ENCODE measurements at places on chromosomes 5 and 9. TPM values are rescaled to one million over a fixed set of nuclear protein-coding genes. Genes with fewer than 3 reads are reported as not detected.

Gene SNAPC4
- total RNA-seq, result 14.3 TPM

DNA sequence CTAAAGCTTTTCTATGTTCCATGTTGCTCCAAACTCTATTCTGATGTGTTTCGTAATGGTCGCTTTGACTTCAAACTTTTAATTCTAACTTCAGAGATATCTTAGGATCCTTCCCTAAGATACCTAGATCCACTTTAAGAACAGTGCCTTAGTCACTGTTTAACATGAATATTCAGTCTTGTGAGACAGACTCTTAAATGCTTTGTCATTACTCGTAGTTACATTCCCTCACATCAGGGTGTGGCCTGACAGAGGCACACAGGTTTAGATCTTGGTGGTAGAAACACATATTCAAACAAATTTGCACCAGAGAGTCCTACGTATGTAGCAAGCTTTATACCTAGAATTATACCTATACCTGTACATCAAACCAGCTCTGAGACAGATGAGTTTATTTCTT lies 687.0 kb upstream of the C9orf72 start:
- no peaks in the 10 kb centered on the region for H3K36me3 ChIP-seq
- no peaks in the 10 kb centered on the region for H3K4me1 ChIP-seq
- H3K27me3 ChIP-seq, result no peaks in the 10 kb centered on the region
- H3K4me3 ChIP-seq, result no peak overlapping the region
- no peak overlapping the region for H3K27ac ChIP-seq

DNA sequence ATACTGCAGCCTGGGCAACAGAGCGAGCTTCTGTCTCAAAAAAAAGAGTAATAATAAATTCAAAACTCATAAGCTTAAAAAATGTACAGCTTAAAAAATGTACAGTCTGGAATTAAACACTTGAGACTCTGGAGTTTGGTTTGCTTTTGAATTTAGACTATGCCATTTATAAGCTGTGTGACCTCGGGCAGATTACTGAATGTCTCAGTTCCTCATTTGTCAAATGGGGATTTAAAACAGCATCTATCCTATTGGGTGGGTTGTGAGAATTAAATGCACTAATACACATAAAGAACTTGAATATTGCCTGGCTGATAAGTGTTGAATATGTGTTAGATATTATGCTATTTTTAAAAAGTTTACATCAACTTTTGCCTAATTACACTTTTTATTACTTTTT lies 98.4 kb downstream of the SCAMP1 start:
- H3K27me3 ChIP-seq, result no peaks in the 10 kb centered on the region
- peaks cover 6% of the 10 kb centered on the region for H3K4me1 ChIP-seq
- no peak for DNase-seq
- no peak overlapping the region for H3K27ac ChIP-seq
- peaks cover 35% of the 10 kb centered on the region for H3K36me3 ChIP-seq
- H3K4me3 ChIP-seq, result no peak overlapping the region

Gene FYB1
- total RNA-seq, result 105 TPM

DNA sequence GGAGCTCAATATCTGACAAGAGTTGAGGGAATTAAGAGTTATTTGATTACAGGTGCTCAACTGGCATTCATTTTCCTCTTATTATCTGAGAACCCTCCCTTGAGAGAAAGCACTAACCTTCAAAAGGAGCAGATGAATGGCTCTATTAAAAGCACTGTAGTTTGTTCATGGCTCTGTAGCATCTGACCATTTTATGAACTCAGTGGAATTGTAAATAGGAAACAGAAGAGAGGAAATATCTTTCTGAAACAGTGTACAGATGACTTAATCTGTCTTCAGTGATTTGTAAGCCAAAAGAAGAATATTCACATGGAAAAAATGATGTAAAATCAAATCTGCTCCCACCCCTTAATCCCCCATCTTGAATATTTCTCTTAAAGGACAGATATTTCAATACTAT lies 810.4 kb upstream of the GRAMD2B start:
- no peaks in the 10 kb centered on the region for H3K27me3 ChIP-seq
- no peak for DNase-seq
- H3K36me3 ChIP-seq, result no peaks in the 10 kb centered on the region
- no peaks in the 10 kb centered on the region for H3K4me1 ChIP-seq

DNA sequence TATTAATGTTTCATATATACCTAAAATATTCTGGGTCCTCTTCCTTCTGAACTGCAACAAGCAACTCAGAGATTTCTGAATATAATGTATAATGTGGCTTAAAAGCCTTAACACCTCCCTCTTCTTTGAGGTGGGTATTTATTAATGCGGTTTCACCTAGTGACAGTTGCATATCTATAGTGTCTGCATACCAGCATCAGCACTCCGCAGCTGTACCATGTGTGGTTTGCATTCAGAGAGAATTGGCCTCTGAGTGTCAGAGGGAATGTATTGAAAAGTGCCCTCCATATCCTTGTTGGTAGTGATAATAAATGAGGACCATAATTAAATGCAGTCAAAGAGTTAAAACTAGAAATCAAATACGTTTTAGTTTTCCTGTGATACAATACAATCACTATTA lies 256.6 kb upstream of the ARRDC3 start:
- no peak overlapping the region for H3K27ac ChIP-seq
- no peaks in the 10 kb centered on the region for H3K27me3 ChIP-seq
- H3K4me3 ChIP-seq, result no peak overlapping the region
- no peaks in the 10 kb centered on the region for H3K36me3 ChIP-seq
- H3K4me1 ChIP-seq, result no peaks in the 10 kb centered on the region

GRCh38 chr5:32230356-32231099 lies 56.4 kb upstream of the GOLPH3 start:
- H3K27ac ChIP-seq, result no peak overlapping the region
- no peaks in the 10 kb centered on the region for H3K4me1 ChIP-seq
- no peaks in the 10 kb centered on the region for H3K27me3 ChIP-seq
- peaks cover 11% of the 10 kb centered on the region for H3K36me3 ChIP-seq
- no peak overlapping the region for H3K4me3 ChIP-seq

Gene LRRC19
- total RNA-seq, result not detected

GRCh38 chr5:177984584-177985206 lies 11.3 kb downstream of the PROP1 start:
- DNase-seq, result no peak
- H3K36me3 ChIP-seq, result no peaks in the 10 kb centered on the region
- no peak overlapping the region for H3K27ac ChIP-seq
- H3K4me1 ChIP-seq, result peaks cover 3% of the 10 kb centered on the region

GRCh38 chr5:84779186-84779585 lies 394.5 kb upstream of the EDIL3 start:
- DNase-seq, result no peak
- no peak overlapping the region for H3K27ac ChIP-seq
- no peak overlapping the region for H3K4me3 ChIP-seq
- H3K4me1 ChIP-seq, result no peaks in the 10 kb centered on the region
- H3K27me3 ChIP-seq, result no peaks in the 10 kb centered on the region
- no peaks in the 10 kb centered on the region for H3K36me3 ChIP-seq

Gene QSOX2
- total RNA-seq, result 19.4 TPM

GRCh38 chr5:10519729-10520128 lies 44.1 kb upstream of the ANKRD33B start:
- H3K4me1 ChIP-seq, result no peaks in the 10 kb centered on the region
- no peak overlapping the region for H3K27ac ChIP-seq
- no peaks in the 10 kb centered on the region for H3K36me3 ChIP-seq
- no peak for DNase-seq

DNA sequence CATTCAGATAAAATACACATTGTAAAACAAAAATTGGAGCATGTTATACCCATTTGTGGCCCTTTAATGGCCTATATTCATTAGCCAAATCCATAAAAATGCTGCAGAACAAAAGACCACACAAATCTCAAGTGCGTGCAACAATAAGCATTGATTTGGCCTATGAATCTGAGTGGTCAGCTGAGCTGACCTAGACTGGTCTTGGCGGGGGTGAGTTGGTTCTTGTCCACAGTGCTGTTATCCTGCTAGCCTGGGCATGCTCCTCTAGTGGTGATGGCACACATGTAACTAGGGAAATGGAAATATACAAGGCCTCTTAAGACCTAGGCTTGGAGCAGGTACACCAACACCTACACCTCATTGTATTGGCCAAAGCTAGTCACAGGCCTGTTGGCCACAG lies 122.2 kb upstream of the TBCA start:
- no peak overlapping the region for H3K4me3 ChIP-seq
- H3K27ac ChIP-seq, result no peak overlapping the region
- H3K4me1 ChIP-seq, result peaks cover 4% of the 10 kb centered on the region
- DNase-seq, result no peak
- H3K27me3 ChIP-seq, result no peaks in the 10 kb centered on the region

Gene TRPM3
- total RNA-seq, result not detected

DNA sequence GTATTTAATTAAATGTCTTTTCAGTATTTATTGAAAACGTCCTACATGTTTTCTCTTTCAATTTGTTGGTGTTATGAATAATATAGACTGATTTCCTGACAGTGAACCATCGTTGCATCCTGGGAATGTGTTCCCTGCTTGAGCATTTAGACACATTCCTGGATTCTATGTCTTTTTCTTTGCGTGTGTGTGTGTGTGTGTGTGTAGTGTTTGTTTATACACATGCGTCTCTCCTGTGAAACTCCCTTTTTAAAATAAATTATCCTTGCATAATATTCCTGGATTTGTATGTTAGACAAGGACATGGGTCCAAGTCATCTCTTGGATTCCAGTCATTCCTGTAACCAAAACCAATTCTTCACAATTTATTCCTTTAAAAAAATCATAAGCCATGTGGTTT lies 153.4 kb downstream of the HSPA4 start:
- no peak overlapping the region for H3K4me3 ChIP-seq
- peaks cover 2% of the 10 kb centered on the region for H3K4me1 ChIP-seq
- H3K27me3 ChIP-seq, result no peaks in the 10 kb centered on the region
- no peak for DNase-seq

Gene PCDHA9
- total RNA-seq, result not detected

DNA sequence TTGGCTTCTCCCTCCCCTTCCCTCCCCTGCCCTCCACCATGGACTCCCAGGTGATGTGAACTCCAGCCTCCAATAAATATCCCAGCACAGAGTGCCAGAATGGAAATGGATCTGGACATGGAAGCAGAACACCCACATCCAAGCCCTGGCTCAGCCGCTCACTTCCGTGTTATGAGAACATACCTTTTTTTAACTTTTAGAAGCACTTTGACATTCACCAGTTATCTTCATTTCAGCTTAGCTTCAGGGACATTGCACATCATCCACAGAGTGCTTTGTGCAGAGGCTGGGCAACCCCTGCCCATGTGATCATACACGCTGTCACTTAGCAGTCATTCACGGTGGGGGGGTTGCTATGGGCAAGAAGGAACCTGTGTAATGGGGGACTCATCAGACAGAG lies 9.1 kb downstream of the AFAP1L1 start:
- no peak overlapping the region for H3K4me3 ChIP-seq
- no peaks in the 10 kb centered on the region for H3K4me1 ChIP-seq
- no peak for DNase-seq
- no peaks in the 10 kb centered on the region for H3K36me3 ChIP-seq
- peaks cover 23% of the 10 kb centered on the region for H3K27me3 ChIP-seq
- H3K27ac ChIP-seq, result no peak overlapping the region

- H3K4me1 ChIP-seq, result peaks cover 18% of the 10 kb centered on the region
- no peaks in the 10 kb centered on the region for H3K27me3 ChIP-seq
- no peak for DNase-seq
Observed at GRCh38 chr5:100539519-100539918, 4.3 kb downstream of the FAM174A start.

DNA sequence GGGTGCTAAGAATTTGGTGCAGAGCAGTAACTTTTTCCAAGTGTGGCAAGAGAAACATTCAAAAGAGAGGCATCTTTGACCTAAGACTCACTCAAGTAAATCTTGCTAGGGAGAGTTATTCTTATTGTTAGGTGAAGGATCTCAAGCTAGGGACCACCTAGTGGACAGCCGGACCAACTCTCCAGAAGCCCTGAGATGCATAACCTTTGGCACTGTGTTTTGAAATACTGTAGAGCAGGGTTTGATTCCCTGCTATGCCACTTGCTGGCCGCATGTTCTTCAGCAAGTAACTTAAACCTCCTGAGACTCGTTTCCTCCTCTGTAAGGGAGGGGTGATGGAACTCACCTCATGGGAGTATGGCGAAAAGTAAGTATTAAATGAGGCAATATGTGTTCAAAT lies 336.1 kb upstream of the ADAMTSL1 start:
- no peak overlapping the region for H3K4me3 ChIP-seq
- DNase-seq, result no peak
- no peaks in the 10 kb centered on the region for H3K4me1 ChIP-seq
- H3K36me3 ChIP-seq, result no peaks in the 10 kb centered on the region
- H3K27ac ChIP-seq, result no peak overlapping the region

DNA sequence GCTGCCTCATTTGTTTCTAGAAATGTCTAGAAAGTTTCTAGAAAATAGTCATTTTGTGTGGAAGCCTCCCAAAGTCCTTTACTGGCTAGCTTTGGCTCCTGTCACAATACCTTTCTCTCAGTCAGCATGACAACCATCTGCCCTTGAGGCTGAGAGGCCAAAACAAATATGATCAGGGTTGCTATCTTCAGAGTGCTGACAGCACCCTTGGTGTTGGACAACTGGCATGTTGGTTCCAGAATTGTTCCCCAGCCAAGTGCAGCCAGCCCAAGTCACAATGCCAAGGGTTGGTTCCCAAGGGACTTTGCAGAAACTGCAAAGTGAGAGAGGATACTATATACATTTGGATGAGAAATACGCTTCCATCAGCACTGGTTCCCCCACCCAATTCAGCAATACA lies 140.9 kb upstream of the GAS1 start:
- DNase-seq, result no peak
- no peak overlapping the region for H3K27ac ChIP-seq
- H3K4me3 ChIP-seq, result no peak overlapping the region
- H3K27me3 ChIP-seq, result no peaks in the 10 kb centered on the region
- no peaks in the 10 kb centered on the region for H3K36me3 ChIP-seq

Gene CCDC192
- total RNA-seq, result not detected

DNA sequence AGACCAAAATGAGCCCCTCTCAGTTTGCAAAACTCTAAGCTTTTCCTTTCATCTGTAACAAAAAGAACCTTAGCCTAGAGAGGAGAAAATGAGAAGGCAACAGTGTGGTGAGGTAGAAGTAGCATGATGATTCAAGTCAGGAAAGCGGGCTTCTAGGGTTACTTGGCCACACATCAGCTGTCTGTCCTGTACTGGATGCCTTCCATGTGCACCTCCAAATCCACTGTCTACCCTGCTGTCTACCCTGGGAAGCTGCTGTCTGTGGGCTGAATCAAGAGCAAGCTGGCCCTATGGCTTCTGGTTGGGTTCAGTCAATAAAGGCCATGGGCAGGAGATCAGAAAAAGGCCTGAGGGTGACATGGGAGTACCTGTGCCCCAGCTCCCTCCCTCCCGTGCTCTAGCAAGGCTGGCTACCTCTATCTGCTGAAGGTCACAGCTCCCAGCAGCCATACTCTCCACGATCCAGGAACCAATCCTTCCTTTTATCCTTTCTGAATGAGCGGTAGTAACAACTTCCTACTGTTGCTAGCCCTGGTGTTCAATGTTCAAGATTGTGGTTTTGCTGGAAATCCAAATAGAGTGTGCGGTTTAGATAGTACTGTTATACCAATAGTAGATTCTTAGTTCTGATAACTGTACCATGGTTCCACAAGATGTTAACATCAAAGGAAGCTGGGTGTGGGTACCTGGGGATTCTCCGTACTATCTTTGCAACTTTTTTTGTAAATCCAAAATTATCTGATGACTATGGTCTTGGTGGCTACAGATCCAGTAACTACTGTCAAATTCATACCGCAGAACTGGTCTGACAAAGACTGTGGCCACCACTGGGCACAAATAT lies 191.0 kb downstream of the ESM1 start:
- no peaks in the 10 kb centered on the region for H3K36me3 ChIP-seq
- H3K4me1 ChIP-seq, result peaks cover 18% of the 10 kb centered on the region
- H3K27ac ChIP-seq, result peak overlapping the region; percentile 42
- DNase-seq, result no peak

Gene FREM1
- not detected for total RNA-seq

All from activated CD4-positive, alpha-beta memory T cell treated with anti-CD3 and anti-CD28 coated beads for 36 hours (primary cell).